Aorta (tissue), 5 donors: ENCODE measurements at places on chromosomes 7 and 10. TPM values are rescaled to one million over a fixed set of nuclear protein-coding genes. Genes with fewer than 3 reads are reported as not detected.
A peak's percentile ranks its signal among the peaks of the same experiment; 100 is the strongest.

- DNase-seq: no peak
Observed at GRCh38 chr10:68155615-68156210, 46.4 kb downstream of the MYPN start.

- no peak for DNase-seq
Observed at GRCh38 chr10:8365935-8366911, 311.7 kb downstream of the GATA3 start.

GRCh38 chr7:68256295-68256694 lies 1259.7 kb downstream of the TYW1 start:
- DNase-seq: no peak

DNA sequence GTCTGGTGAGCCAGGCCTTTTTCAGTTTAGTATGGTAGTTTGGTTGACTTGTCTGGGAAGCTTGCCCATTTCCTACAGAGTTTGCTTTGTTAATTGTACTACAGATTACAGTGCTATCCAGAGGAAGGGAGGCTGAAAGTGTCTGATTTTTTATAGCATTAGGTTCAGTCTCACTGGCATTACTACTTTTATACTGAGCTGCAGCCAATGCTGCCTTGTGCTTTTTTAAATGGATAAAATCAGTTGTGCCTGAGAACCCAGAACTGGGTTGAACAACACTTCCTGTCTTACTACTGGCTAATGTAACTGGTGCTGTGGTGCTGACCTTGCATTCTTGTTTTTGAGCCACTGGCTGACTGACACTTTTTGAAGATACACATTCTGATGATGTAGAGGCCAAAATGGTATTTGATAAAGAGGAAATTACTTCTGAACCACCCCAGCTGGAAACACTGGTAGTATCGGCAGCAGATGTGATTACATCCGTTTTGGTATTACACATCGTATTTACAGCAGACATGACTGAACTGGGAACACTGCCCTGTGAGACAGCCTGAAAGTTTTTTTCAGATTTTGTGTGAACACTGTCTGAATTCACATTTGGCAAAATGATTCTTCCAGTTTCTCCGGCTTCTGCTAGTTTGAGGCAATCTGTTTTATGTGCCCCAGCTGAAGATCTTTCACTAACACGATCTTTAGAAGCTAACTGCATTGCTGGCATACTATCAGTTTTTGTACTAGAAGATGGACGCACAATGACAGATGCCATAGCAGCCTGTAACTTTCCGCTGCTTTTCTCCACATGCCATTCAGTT lies 74.1 kb downstream of the NRBF2 start:
- peak; percentile 55 for DNase-seq

GRCh38 chr7:141511676-141512396 lies 39.4 kb upstream of the AGK start:
- DNase-seq: no peak

DNA sequence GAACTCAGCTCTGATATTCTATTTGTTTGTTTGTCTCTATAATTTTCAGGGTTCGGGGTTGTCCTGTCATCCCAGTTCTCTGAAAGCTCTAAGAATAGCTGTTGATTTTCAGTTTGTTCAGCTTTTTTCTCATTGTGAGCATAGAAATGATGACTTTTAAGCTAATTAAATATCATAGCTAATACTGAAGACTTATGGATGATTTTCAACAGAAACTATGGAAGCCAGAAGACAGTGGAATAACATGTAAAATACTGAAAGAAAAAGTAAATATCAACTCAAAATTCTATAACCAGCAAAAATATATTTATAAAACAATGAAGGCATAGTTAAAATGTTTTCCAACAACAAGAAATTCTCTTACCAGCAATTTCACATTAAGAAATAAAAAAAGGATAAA lies 96.4 kb upstream of the ETV1 start:
- no peak for DNase-seq

DNA sequence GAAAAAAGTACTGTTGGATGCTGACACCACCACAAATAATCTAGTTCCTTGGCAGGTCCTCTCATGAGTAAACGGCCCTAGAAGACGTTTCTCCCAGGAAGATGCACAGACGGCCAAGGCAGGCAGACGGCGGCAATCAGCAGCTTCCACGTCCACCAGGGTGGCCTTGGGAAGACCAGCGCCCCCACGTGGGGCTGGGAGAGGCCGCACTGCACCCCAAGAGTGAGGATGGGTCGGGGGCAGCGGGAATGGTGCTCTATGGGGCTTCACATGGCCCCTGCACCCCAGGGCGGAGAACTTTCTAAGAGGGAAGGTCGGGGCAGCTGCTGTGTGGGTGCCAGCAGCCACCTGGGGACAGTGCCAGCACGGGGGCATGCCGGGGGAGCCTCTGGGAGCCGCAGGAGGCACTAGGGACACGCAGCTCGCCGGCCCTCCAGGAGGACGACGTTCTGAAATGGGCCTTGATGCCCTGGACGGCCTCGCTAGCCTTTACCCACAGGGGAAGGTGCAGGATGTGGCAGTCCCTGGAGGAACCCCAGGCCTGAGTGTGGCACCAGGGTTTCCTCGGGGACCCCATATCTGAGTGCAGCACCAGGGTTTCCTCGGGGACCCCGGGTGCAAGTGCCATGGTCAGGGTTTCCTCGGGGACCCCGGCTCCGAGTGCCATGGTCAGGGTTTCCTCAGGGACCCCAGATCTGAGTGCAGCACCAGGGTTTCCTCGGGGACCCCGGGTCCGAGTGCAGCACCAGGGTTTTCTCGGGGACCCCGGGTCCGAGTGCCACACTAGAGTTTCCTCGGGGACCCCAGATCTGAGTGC lies 539.9 kb downstream of the DNAJB6 start:
- DNase-seq: no peak

DNA sequence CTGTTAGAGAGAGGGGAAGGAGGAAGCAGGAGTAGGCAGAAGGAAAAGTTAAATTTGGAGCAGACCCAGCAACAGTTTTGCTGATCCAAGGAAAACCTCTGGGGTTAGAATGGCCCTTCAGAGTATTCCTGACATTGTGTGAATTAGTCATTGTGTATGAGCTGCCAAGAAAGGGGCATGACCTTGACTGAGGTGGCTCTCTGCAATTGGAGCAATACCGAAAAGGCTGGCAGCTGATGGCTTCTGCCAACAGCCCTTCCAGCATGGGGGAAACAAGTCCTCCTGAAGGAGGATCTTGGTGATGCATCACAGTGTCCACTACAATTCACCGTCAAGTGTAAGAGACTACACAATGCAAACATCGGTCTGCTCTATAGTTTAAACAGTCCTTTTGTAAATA lies 20.6 kb upstream of the WASL start:
- no peak for DNase-seq

GRCh38 chr10:14507781-14508180 lies 177.1 kb upstream of the FRMD4A start:
- no peak for DNase-seq

DNA sequence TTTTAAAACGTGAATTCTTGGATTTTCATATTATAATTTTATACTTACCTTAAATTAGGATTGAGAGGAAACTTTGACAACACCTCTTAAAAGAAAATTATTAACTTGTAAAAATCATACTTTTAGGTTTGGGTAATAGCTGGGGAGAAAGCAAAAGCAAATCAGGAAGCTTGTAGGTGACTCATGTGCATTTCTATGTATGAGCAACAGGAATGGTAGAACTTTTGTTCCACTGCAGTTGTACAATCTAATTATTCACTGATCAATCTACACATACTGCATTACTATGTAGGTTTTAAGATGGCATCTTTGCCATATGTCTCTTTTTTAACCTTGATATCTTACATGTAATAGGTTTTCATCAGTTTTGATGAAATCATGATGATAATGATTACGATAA lies 223.2 kb downstream of the PRKG1 start:
- DNase-seq: no peak

DNA sequence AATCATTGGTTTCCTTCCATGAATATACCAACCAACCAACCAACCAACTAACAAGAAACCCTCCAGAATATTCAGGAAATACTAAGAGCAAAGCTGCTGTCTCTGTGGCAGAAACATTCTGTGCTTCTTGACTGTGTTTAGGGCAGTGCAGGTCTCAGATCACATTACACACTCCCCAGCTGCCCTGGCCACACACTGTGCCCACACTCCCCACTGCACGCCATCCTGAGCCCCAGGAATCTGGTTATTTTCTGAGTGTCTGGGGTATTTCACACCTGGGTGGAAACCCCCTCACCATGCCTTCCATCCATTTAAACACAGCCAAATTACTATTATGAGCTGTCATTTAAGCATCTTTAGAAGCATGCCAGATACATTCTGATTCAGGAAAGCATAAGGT lies 183.7 kb upstream of the ANK3 start:
- DNase-seq: no peak

- DNase-seq: no peak
Observed at GRCh38 chr7:82697897-82698296, 254.3 kb upstream of the CACNA2D1 start.

The NFE2L3 gene
- total RNA-seq: 1.8 TPM

The DRGX gene
- total RNA-seq: not detected

The DEPP1 gene
- 254 TPM for total RNA-seq

The C10orf53 gene
- not detected for total RNA-seq
